ENCODE measurements at places on chromosomes 11 and 22.

DNA sequence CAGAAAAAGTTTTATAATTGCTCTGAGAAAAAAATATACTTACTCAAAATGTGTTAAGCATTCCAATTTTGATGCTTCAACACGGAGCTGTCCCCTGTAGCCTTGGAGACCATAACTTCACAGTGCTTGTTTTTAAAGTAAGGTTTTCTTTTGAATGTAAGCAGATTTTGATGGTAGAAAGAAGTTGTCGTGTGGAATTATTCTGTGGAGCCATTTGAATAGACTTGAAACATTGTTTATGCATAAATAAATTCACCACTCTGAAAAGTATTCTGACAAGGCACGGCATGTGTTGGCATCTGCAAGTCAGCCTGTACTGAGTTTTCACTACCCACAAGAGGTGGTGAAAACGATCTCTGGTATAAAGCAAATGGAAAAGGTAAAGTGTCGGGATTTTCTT lies 115.5 kb downstream of the UVRAG start:
- DNase-seq = no peak

GRCh38 chr11:89477175-89477574 lies 14.0 kb downstream of the NOX4 start:
- no peak for DNase-seq

DNA sequence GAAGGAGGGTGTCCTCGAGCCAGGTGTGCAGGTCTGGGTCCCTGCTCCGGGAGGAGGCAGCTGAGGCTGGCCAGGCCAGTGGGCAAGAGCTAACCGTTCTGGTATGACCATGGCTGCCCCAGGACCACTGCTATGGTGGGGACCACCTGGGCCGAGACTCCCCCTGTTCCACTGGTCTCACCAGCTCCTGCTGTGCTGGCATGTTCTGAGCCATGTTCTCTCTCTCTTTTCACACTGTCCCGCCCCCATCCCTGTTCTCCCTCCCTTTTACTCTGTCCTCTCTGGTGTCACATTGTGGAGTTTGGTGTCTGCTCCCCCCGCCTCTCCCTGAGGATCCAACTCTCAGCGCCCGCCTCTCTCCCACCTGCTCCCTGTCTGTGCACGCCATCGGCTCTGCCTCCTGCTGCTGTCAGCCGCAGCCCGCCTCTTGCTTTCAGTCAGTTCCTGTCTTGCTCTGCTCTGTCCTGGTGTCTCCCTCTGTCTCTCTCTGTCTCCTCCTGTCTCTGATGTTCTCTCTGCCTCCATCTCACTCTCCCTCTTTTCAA lies 66.4 kb downstream of the LRRC32 start:
- peak; percentile 21 for DNase-seq

DNA sequence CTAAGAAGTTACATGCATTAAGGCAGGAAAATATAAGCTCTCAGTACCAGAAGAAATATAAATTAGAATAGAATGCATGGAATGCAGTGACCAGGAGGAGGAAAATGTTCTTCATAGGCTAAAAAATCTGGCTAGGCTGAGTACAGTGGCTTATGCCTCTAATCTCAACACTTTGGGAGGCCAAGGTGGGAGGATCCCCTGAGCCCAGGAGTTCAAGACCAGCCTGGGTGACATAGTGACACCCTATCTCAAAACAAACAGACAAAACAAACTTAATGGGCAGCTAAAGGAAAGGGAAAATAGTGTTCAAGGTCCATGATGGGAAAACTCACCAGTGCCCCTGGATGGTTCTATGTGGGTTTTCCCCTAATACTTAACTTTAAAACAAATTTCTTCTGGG lies 78.3 kb upstream of the RASSF10 start:
- DNase-seq = no peak

- DNase-seq = no peak
Observed at GRCh38 chr22:20433191-20433590, 4.4 kb downstream of the SCARF2 start.

- no peak for DNase-seq
Observed at GRCh38 chr22:28424427-28425080, 255.1 kb downstream of the TTC28 start.

GRCh38 chr11:125494974-125495725 lies 915 bp downstream of the FEZ1 start:
- no peak for DNase-seq

- no peak for DNase-seq
Observed at GRCh38 chr22:39722501-39722900, 151.9 kb downstream of the CACNA1I start.

GRCh38 chr22:48001101-48001500 lies 1238.7 kb downstream of the TBC1D22A start:
- DNase-seq = no peak

DNA sequence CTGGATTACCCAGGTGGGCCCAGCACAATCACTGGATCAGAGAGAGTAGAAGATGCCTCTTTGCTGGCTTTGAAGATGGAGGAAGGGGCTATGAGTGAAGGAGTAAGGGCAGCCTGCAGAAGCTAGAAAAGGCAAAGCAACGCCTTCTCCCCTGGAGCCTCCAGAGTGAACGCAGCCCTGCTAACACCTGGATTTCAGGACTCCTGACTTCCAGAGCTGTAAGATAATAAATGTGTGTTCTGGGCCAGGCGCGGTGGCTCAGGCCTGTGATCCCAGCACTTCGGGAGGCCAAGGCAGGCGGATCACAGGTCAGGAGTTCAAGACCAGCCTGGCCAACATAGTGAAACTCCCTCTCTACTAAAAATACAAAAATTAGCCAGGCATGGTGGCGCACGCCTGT lies 102.4 kb downstream of the MORC2 start:
- no peak for DNase-seq

DNA sequence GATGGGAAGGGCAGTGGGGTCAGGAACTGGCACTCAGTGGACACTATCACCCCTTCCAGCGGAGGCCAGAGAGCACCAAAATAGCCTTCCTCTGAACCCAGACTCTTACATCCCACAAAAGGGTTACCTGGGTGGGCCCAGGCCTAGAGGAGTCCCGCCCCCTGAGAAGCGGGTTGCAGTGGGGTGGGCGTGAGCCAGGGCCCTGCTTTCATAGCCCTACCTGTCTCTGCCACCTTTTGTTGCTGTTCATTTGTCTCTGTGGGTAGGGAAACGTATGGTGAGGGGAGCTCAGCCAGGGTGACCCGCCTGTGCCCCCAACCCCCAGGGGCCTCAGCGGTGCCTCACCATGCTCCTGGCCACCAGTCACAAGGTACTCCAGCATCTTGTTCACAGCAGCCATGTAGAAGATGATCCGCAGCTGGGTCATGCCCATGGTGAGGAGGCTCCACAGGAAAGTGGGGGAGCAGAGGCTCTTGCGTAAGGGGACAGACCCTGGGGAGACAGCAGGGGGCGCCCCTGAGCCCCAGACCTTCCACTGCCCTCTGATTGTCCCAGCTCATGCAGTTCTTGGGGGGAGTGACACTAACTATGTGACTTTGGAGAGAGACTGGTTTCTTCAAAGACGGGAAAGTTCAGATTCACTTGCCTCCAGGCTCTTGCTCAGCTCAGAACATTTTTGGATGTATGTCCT lies 24.0 kb downstream of the SLC43A1 start:
- no peak for DNase-seq

DNA sequence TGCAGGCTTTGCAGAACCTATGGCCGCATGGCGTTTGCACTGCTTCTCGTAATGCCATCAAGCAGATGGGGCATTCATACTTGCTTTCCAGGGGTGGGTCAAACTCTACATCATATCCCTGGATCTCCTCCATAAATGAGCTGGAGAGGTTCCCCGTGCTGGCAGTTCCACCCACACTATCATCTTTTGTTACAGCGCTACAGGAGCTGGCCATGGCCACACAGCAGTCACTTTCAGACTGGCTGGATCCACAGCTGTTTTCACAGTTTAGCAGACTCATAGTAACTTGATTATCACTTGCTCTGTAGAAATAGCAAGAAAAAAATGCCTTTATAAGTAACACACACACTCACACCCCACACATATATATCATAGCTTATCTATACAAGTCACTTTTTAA lies 8.8 kb downstream of the TRAF6 start:
- DNase-seq = no peak

DNA sequence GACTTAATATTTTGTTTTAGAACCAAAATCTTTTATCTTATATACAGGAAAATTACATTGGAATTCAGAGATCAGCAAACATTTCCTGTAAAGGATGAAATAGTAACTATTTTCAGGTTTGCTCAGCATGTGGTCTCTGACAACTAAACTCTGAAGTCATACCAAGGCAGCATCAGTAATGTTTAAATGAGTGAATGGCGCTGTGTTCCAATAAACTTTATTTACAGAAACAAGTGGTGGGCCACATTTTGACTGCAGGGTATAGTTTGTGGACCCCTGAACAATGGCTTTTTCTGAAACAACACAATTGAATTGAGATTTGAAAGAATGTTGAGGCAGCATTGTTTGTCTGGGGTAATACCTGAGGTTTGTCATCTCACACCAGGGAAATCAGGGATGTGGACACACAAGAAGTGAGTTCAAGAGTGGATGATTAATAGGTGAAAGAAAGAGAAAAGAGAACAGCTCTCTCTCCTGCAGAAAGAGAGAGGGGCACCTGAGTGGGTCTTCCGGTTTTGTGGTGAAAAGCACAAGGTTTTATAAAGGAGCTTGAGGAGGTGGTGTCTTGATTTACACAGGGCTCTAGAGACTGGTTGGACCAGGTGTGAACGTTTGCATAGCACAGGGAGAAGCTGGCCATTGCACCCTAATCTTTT lies 113.5 kb upstream of the VPREB1 start:
- DNase-seq = no peak

DNA sequence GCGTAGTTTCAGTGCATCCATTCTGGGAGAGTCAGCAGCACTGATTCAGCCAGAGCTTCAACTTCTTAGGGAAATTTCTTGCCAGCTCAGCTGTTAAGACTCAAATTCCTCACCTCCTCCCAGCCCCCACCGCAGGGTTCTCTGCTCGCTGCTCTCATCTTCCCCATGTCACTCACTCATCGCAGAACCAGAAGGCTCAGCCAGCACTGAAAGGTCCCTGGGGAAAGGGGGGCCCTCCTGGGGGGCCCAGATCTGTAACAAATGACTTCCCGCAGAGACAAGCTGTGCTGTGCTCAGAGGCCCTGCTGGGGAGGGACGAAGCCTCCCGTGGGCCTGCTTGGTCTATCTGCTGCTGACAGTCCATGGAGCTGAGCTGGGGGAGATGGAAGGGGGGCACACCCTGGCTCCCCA lies 220.6 kb downstream of the NTM start:
- no peak for DNase-seq

GRCh38 chr11:57777969-57778317 lies 16.3 kb downstream of the CTNND1 start:
- no peak for DNase-seq

DNA sequence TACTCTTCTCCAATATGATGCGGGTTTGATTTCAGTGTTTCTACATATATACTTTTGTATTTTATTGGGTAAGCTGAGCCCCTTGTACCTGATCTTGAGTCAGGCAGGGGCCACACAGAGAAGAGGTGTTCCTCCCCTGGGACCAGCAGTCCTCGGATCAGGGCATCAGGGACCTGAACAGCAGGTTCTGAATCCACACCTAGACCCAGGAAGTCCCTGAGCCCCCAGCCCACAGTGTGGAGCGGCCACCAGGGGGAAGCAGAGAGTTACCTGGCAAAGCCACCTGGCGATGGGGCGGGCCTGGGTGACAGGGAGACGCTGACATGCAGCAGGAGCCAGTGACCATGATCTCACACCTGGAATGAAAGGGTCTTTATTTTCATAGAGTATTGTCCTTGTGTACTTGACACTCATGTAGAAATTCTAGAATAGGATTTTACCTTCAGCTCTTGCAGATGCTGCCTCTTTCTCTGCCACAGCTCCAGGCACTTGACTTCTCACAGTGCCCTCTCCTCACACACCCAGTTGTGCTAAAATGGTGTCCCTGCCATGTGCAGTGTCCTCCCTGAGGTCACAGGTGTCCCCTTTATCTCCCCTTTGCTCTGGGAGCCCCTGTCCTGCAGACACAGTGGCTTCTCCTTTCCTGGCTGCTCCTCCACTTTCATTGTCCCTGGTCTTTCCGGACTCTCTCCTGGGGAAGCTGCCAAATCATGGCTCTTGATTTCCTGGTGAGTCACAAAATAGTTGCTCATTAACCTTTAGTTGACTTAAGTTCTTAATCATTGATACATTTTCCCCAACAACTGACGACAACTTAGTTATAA lies 48.5 kb downstream of the GGTLC2 start:
- DNase-seq = no peak

DNA sequence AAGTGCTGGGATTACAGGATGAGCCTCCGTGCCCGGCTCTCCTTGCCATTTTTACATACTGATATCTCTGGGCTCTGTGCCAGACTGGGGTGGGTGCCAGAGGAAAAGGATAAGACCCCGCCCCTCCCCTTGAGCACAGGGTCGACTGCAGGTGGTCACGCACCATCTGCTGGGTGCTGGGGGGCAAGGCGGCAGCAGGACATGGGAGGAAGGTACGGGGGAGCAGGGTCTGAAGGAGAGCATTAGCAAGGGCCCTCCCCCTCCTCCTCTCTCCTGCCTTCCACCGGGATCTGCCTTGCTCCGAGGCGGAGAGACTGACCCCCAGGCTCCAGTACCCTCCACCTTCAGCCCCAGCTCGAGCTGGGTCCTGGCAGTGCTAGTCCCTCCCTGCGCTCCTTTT lies 9.7 kb upstream of the PGA3 start:
- DNase-seq = peak; percentile 20

DNA sequence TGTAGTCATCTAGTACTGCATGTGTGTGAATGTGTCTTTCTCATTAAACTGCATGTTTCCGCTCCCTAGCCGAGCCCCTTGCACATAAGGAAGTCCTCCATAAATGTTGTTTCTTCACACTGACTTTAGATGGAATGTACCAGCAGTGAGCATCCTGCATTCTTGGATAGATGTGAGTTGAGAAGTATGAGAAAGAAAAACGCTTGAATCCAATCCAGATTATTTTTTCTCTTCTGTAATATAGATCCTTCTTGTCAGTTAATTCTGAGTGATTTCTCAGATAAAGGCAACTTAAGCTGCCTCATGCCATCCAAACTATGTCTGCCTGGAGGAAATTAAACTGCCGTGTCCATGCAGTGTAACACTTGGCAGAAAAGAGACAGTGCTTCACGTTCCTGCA lies 268.1 kb upstream of the ISX start:
- DNase-seq = no peak

DNA sequence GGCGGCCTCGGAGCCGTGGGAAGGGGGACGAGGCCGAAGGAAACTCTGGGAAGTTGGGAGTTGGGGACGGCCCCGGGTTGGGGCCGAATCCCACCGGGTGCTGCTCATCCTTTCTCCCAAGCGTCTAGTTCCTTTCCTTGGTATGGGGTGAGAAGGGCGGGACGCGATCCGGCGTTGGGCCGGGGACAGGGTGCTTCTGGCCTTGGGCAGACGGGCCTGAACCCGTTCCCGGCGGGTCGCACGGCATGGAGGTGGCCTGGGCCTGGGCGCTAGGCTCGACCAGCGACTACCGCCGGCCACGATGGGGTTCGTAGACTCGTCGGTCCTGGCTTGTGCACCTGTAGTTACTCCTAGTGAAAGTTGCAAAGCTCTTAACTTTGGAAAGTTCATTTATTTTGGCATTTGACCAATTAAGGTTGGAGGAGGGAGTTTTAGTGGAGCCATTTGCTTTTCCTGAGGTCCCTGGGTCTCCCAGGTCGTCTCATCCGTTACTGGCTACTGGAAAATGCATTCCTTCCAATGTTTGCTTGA lies 1.0 kb downstream of the SYT9 start:
- no peak for DNase-seq

Measured in DMS 273 treated with DMSO at 0.1 percent for 48 hours (cell line).